ENCODE measurements at places on chromosomes 16 and 17.

- DNase-seq = no peak
Measured at GRCh38 chr17:8789743-8790142, 9.4 kb downstream of the MFSD6L start.

- no peak for DNase-seq
Measured at GRCh38 chr17:78458091-78458490, 79.6 kb downstream of the PGS1 start.

- no peak for DNase-seq
Measured at GRCh38 chr17:43540821-43541674, 5.1 kb downstream of the ETV4 start.

GRCh38 chr17:77869041-77869599 is 89.4 kb upstream of the TNRC6C start:
- DNase-seq = no peak

DNA sequence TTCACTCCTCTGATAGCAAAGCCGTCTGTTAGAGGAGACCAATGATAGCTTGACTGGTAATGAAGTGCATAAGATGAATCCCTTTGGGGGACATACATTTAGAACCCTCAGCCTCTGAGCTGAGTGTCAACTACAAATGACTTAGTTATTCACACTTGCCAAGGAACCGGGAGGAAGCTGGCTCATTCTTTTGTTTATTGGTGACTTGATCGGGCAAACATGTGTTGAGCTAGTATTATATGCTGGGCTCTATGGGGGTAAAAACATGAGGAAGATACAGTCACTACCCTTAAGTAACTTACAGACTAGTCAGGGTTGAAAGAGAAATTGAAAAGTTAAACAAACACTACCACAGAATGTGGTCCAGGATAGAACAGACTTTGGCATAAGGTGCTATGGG is 3.0 kb downstream of the CCL16 start:
- DNase-seq = no peak

GRCh38 chr16:11063448-11064201 is 119.3 kb downstream of the CLEC16A start:
- no peak for DNase-seq

GRCh38 chr17:45266372-45266926 is 4.6 kb upstream of the SPATA32 start:
- no peak for DNase-seq

DNA sequence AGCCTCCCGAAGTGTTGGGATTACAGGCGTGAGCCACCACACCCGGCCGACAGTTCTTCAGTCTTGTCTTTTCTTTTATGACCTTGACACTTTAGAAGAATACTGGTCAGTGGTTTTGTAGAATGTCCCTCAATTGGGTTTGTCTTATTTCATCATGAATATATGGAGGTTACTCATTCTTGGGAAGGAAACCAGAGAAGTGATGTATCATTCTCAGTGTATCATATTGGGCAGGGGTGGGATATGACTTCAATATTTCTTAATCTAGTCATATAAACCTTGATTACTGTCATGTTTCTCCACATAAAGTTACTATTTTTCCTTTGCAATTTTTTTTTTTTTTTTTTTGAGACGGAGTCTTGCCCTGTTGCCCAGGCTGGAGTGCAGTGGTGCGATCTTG is 36.9 kb downstream of the SNTB2 start:
- no peak for DNase-seq

- no peak for DNase-seq
Measured at GRCh38 chr17:8963014-8963413, 2.5 kb downstream of the PIK3R5 start.
